ENCODE measurements at places on chromosomes 12 and 14.

DNA sequence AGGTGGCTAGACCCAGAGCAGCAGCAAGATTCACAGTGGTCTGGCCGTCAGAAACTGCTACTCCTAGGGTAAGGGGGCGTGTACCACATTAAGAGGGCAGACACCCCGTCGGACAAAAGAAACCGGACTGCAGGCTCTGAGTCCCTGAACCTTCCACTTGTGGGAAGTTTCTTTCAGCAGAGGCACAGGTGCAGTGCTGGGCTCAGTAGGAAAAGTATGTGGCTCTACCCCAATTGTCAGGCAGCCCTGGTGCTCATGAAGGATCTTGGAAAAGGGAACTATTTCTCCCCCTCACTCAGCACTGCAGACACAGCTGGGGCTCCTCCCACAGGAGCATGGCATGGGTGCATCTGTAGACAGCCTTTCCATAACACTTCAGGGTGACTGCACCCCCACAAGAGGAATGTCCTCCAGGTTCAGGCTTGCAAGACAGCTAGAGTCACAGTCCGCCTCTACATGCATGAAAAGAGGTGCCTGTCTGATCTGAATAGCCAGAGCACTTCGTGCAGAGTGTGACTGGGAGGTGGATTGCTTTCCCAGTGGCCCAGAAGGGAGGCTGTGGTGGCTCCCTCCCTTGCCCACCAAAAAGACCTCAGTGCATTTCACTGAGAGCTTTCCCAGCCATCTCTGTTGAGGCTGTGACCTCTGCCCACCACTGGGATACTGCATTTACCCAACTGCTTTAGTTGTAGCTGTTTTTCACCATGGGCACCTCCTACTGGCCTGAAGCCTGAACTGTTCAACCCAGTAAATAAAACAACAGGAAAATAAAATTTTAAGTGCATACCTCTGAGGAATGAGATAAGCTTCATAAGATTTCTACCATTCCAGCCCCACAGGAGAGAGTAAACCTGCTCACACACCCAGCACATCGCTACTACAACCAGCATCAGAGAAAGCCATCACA, 14.2 kb downstream of the CEP128 start:
- no peak for DNase-seq

DNA sequence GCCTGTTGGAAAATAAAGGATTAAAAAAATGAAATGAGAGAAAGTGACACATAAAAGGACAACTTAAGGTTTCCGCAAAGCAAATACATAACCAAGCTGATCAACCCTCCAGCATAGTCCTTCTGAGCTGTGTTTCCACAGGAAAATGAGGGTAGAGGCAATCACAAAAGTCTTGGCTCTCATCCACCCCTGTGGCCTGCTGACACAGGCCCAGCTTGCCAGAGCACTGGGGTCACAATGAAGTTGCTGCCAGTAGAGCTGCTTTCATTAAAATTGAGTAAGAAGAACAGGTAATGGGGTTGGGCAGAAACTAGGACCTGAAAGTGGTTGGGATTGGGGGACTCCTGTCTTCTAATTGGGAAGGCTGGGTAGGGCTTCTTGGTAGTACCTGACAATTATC, 65.9 kb downstream of the RERG start:
- DNase-seq, result no peak

DNA sequence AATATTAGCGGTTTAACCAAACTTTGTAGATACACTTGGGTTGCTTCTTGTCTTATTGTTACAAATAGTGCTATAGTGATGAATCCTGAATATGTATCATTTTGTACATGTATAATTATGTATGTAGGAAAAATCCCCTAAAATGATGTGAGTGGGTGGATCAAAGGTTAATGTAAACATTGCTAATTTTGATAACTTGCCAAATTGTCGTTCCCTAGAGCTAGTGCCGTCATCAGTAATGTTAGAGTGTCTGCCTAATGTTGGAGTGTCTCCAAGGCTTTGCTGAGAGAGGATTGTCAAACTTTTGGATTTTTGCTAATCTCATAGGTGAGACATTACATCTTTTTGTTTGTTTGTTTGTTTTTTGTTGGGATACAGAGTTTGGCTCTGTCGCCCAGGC, 44.4 kb downstream of the AEBP2 start:
- no peak for DNase-seq

GRCh38 chr14:103184046-103184445, 60.8 kb downstream of the TNFAIP2 start:
- no peak for DNase-seq

DNA sequence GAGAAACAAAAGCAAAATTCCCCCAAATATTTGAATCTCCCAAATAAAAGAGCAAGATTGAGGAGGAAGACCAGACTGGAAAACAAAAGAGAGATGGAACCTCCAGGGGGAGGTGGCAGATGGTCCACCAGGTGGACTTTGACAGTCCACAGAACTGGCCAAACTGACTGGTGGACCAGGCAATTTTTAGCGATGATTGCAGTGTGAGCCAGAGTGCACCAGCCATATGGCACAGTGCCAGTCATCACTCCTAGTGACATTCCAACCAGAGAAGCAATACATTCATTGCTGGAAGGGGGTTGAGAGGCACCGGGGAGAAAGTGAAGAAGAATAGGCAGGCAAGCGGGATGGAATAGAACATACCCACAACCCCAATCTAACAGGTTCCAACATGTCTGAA, 182.9 kb downstream of the EXOC5 start:
- DNase-seq, result no peak

GRCh38 chr12:101946233-101946611, 68.8 kb downstream of the DRAM1 start:
- DNase-seq, result no peak

- no peak for DNase-seq
Measured at GRCh38 chr12:53215497-53215896, 8.4 kb upstream of the ITGB7 start.

DNA sequence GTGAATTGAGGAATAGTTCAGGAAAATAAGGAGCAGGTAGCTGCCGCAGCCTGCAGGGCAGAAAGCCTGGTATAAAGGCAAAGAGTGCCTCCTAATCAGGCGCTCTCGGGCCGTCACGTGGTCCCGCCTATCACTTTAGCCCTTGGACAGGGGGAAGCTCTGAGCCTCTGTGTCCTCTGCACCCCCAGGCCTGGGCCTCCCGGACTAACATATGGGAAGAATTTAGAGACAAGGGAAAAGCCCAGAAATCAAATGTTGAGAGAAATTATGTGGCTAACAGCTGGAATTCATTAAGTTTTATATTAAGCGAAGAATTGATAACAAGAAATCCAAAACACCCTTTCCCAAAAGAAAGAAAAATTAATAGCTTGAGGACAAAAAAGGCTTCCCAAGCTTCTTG, 417.7 kb downstream of the ATP23 start:
- no peak for DNase-seq

DNA sequence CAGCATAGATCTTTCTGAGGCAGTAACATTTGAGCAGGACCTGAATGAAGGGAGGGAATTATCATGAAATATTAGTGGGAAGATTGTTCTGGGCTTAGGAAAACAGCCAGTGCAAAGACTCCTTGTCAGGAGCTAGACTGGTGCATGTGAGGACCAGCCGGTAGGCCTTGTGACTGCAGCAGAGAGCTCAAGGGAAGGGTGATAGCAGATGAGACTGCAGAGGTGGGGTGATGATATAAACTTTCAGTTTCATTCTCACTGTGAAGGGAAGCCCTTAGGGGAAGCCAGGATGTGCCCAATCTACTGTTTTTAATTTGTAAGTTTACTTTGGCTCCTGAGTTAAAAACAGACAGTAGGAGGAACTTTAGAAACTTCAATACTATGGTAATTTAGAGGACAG, 12.4 kb downstream of the IL22 start:
- no peak for DNase-seq

DNA sequence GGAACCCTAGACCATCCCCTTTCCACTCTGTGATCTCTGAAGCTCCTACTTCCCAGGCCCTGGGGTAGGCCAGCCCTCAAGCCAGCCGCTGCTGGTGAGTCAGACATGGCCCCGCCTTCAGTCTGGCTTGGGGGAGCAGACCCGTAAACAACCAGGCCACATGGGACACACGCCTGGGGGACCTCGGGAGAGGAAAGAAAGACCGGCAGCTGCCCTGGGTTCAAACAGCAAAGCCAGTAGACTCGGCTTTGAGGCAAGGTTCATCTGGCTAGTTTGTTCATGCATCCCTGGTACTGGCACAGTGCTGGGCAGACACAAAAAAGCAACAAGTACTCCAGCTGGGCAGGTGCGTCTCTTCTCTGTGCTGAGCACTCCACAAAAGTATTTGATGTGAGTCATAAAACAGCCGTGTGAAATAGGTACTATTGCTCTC, 101.9 kb downstream of the SETD3 start:
- no peak for DNase-seq

DNA sequence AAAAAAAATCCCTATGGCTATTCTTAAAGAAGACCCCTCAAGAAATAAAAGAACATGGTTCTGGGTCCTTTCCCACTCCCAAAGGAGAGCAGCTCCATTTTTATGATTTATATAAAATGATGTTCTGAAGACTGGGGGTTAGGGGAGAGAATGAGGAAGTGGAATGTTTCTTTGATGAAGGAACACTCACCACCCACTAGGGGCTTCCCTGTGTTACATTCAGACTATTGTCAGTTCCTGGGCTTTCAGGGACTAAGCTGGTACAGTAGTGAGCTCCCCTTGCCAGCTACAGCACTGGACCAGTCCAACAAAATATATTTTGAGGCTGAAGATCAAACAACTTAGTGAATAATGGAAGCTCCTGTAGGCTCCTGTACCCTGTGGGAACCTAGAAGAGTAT, 98.9 kb downstream of the HMGA2 start:
- no peak for DNase-seq

DNA sequence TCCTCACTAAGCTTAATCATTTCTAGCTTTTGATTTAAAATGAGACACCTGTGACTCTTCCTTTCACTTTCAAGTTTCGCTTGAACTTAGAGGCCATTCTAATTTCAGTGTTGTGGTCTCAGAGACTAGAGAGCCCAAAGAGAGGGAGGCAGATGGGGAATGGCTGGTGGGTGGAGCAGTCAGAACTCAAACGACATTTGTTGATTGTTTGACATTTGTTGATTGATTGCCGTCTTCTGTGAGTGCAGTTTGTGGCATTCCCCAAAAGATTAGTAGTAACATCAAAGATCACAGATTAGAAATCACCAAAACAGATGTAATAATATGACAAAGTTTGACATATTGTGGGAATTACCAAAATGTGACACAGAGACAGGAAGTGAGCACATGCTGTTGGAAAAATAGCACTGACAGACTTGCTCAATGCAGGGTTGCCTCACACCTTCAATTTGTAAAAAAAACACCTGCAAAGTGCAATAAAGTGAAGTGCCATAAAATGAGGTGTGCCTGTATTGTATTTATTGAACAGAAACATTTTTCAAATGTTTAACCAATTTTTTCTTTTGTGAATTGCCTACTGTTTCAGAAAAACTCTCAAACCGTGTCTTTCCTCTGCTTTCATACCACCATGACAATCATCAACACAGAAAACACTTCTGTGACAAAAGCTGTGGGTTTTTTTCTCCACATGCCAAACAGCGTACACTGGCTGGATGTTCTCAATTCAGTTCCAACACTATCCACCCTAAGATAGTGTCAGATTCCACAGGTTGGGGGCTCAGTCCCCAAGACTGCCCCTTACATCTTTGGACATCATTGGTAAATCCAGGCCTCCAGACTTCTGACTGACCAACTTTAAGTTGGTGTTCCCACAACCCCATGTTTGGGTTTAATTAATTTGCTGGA, 376.3 kb upstream of the RGS6 start:
- DNase-seq, result no peak

DNA sequence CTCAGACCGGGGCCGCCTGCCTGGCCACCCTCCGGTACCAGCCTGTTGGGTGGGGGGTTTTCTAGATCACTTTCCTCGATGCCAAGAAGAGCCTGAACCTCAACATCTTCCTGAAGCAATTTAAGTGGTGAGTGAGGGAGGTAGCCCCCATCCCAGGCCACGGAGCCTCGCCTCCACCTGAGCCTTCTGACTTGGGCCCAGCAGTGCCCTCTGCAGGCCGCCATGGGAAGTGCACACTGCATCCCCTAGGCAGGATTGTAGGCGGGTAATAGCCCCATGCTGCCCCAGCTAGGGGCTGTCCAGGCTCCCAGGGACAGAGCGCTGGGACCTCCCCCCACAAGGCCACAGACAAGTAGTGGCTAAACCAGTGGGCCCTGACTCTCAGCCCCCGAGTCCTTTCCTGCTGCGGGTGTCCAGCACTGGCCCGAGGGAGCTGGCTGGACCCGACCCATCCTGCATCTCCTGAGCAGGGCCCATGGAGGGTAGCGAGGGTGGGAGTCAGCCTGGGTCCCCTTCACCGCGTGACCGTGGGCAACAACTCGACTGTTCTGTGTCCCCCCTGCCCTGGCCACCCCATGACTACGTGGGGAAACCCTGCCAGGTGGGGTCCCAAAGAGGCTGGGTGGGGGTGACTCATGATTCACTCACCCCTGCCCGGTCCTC, 15.3 kb upstream of the ADSS1 start:
- DNase-seq, result peak; percentile 62

- no peak for DNase-seq
Measured at GRCh38 chr14:52640137-52640536, 55.2 kb downstream of the ERO1A start.

- no peak for DNase-seq
Measured at GRCh38 chr12:8127138-8127537, 3.7 kb downstream of the CLEC4A start.

- peak; percentile 34 for DNase-seq
Measured at GRCh38 chr12:68040450-68041075, 51.3 kb downstream of the IFNG-AS1 start.

DNA sequence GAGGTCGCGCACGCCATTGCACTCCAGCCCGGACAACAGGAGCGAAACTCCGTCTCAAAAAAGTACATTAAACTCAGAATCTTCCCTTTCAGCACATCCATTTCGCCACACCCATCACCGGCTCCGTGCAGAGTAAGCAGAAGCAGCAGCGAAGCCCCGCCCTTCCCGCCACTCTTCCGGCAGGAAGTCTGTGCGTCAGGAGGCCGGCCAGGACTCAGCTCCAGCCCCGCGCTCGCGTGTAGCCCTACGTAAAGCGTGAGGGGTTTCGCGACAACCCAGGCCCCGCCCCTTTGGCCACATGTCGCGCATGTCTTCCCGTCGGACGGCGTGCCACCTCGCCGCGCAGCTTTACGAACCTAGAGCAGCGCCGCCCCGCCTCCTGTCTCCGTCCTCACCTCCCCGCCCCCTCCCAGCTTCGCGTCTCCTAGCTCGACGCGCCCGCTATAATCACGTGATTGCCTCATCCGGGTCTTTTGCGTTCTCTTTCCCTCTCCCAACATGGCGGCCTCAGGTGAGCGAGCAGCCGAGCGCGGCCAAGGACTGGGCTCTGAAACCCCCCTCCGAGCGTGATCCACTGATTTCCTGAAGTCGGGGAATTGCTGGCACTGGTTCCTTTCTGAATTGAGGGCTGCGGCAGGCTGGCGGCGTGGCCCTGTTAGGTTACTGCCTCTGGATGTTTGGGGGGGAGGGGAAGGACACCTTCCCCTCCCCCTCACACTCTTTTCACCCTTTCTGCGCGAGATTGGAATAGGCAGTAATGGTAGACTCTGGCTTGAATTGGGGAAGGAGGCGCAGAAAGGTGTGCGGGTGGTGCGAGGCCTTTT, at the start of gene EIF4B:
Gene EIF4B, plus strand, starts transcription at position 471 of the 824 bp plus-strand sequence. Its CDS starts 28 bp downstream, at position 499.
- peak; percentile 98 for DNase-seq

GRCh38 chr12:66065641-66066136, 64.9 kb downstream of the LLPH start:
- no peak for DNase-seq
